ENCODE measurements at places on chromosomes 2 and 18.
A peak's percentile ranks its signal among the peaks of the same experiment; 100 is the strongest.

- no peak for DNase-seq
These were observed 136.0 kb upstream of the ITGB6 start for GRCh38 chr2:160336105-160336504.

GRCh38 chr18:10094154-10094553 lies 180.3 kb downstream of the VAPA start:
- DNase-seq: no peak

GRCh38 chr2:9979977-9980376 lies 28.5 kb downstream of the GRHL1 start:
- DNase-seq: no peak

DNA sequence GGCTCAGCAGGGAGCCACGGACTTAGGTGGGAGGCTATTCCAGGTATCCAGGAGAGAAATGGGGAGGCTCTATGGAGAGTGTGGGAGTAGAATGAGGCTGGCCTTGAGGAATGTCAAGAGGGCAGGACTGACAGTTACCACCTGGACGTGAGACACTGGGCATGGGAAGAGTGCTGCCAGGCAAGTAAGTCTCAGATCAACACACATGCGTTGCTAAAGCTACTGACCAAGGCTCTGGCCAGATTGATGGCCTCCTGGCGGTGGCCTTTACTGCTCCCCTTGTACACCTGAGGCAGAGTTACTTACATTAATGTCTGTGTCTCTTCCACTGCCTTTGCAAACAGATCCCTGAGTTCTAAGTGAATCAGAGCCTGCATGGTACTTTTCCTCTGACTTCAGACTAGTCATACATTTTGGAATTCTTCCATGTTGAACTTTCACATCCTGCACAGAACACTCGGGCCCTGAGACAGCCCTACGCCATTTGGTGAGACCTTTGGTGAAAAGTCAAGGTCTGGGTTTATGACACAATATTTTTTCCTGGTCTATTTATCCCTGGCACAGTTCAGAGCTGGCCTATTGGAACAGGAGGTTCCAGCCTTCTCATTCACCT lies 398.8 kb upstream of the TRIB2 start:
- peak; percentile 89 for DNase-seq

DNA sequence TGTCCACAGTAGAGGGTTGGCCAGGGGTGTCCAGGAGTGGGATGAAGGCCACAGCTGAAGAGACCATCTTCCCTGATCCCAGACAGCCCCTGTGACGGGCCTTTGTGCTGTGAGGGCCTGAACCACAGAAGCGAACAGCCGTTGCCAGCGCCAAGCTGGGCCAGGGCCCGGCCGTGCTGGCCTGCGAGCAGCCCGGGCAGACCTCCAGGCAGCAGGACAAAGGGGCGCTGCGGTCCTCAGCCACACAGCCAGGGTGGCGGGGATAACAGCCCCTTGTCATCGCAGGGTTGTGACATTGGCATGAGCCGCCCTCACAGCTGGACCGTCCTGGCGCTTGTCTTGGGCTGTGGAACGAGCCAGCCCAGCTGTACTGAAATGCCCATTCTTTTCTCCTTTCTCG lies 161.1 kb downstream of the FAM210A start:
- no peak for DNase-seq

DNA sequence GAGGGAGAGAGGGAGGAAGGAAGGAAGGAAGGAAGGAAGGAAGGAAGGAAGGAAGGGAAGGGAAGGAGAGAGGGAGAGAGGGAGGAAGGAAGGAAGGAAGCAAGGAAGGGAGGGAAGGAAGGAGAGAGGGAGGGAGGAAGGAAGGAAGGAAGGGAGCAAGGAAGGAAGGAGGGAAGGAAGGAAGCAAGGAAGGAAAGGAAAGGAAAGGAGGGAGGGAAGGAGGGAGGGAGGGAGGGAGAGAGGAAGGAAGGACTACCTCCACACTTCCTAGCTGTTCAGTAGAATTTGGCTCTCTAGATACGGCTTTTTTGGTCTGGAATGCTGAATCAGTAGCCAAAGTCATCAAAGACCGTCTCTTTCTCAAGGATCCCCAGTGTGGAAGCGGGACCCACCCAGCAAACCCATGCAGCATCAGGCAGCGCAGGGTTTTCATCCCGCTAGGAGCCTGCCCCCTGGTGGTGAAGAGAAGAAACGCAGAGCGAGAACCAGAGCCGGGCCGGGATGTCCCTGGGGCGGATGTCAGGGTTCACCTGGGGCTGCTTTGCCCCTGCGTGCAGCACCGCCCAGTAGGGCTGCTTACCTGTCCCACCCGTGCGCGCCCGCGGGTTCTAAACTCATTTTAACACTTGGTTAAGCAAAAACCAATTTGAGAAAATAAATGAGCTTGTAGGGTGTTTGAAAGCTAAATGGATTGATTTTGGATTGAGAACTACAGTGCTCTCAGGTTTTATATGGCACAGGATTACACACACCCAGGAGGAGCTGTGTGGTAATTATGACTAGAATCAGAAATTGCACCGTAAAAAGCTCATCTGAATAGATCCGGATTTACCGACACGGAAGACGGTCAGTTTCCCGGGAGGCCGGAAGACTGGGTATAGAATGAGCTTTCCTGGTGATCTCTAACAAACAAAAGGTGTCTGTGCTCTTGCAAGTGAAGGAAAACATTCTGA lies 48.1 kb upstream of the ARL4C start:
- DNase-seq: peak; percentile 31

GRCh38 chr2:110983133-110983532 lies 137.6 kb upstream of the BCL2L11 start:
- DNase-seq: no peak

DNA sequence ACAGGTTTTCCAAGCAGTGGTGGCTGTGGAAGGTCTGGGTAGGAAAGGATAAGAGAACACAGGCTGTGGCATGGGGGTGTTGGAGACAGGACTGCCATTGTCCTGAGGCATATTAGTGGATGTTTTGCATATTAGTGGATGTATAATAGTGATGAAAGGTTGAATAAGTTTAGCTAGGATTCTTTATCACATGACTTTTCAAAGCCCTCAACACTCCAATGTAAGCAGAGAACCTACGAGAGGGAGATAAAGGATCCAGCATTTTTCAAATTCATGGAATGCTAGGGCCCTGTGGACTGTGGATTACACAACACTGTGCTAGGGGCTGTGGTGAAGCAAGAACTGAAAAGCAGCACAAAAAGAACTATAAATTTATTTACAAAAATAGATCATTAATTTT lies 63.2 kb downstream of the POLE4 start:
- DNase-seq: peak; percentile 24

- peak; percentile 12 for DNase-seq
These were observed 88.2 kb downstream of the GALNT14 start for GRCh38 chr2:31049916-31050588.

All from kidney glomerular epithelial cell (primary cell).